Fibroblast of skin of left quadriceps (primary cell): ENCODE measurements at places on chromosomes 6 and 20.

- DNase-seq: no peak
Observed at GRCh38 chr20:6802227-6802626, 34.7 kb downstream of the BMP2 start.

GRCh38 chr20:22232473-22232872 lies 351.9 kb downstream of the FOXA2 start:
- DNase-seq: no peak

- DNase-seq: no peak
Observed at GRCh38 chr20:51154708-51155690, 132.1 kb upstream of the KCNG1 start.

DNA sequence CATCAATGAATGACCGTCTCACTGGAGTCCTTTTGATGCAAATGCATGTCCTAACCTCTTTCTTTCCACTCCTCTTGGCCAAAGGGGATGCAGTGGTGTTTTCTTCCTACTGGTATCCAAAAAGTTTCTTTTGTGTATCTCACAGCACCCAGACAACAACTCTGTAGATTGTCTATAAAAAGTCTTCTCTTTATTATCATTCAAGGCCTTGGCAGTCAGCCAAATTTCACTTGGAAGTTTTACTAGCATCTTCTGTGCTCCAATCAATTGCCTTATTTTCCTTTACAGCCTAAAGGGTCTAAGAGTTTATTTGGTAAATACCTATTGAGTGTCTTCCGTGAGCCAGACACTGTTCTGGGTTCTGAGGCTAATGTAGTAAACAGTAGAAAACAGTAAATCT lies 150.2 kb upstream of the RNF217 start:
- DNase-seq: no peak

- no peak for DNase-seq
Observed at GRCh38 chr20:25300496-25301170, 52.7 kb downstream of the PYGB start.

- DNase-seq: peak; percentile 35
Observed at GRCh38 chr6:142566628-142567396, 265.0 kb downstream of the ADGRG6 start.

DNA sequence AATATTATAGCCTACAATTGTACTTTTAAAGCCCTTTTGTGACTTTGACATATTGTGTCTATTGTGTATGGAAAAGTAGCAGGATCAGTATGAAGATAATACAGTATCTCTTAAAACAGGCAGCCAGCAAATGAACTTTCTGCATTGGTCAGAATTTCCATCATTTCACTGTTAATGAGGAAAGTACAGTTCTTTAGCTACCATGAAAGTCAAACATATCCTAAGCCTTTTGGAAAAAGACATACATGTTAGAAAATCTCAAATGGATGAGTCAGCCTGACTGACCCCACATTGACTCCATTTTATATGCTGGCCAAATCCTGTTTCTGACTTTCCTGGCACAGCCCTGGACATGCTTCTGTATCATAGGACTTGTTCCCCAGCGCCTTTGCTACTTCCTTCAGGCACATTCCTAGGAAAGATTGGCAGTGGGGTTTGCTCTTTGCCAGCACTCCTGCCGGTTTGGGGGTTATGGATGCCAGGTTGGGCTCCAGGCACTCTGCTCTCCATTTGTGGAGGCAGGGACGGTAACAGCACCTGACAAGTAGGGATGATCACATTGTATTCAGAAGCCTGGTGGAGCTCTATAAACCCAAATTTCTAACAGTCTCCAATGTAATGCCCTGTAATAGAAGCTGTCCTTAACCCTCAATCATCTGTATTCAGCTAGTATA lies 43.7 kb downstream of the TOP1 start:
- DNase-seq: peak; percentile 45

- no peak for DNase-seq
Observed at GRCh38 chr6:31120151-31120915, at the start of gene CDSN. Gene CDSN, minus strand, starts transcription at chr6:31120446. Its CDS starts 27 bp downstream, at chr6:31120419.

DNA sequence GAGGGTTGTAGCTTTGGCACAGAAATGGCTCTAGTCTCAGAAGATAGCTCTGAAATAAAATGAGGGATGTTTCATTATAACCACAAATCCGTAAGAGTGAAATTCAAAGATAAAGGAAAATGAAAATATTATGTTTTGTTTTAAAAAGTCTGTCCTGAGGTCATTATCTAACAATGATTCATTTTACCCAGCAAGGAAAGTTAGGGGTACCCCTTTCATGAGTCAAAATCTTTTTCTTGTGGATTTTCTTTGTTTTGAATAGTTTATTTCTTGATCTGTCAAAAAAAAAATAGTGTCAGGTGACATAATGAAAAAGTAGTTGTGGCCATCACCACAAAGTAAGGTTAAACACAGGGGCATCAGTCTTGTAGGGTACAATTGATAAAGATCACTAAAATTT lies 59.7 kb upstream of the MYB start:
- DNase-seq: no peak

- no peak for DNase-seq
Observed at GRCh38 chr6:149852180-149852579, 12.0 kb downstream of the LRP11 start.

- DNase-seq: no peak
Observed at GRCh38 chr20:18363708-18364107, 75.4 kb downstream of the ZNF133 start.

GRCh38 chr20:20606050-20606449 lies 106.4 kb downstream of the RALGAPA2 start:
- DNase-seq: no peak

DNA sequence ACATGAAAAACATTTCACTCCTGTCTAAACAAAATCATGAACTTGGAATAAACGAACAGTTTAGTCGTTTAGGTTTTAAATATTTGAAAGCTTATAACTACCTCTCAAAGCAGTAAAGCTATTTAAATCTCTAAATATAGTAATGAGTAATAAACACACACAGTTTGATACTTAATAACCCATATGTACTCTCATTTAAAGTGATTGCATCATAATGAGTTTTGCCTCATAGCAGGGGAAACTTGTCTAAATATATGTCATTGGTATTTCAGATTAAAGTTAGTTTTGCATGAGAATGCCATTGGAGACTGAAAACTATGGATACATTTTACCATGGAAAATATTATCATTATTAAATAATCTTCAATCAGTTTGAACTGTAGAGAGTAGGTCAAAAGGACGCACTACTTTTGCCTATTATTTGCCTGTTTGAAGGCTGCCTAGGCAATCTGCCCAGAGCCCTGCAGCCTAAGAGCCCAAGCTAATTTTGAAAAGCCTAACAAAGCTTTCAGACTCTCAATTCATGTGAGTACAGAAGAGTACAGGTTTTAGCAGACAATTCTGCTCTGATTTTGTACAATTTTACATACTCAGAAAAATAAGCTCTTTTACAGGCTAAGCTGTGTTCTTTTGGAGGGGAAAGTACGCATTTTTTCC lies 632.8 kb downstream of the HACE1 start:
- no peak for DNase-seq

- DNase-seq: no peak
Observed at GRCh38 chr6:54618572-54618971, 228.0 kb upstream of the FAM83B start.

GRCh38 chr6:24353861-24354260 lies 4.0 kb downstream of the DCDC2 start:
- no peak for DNase-seq

DNA sequence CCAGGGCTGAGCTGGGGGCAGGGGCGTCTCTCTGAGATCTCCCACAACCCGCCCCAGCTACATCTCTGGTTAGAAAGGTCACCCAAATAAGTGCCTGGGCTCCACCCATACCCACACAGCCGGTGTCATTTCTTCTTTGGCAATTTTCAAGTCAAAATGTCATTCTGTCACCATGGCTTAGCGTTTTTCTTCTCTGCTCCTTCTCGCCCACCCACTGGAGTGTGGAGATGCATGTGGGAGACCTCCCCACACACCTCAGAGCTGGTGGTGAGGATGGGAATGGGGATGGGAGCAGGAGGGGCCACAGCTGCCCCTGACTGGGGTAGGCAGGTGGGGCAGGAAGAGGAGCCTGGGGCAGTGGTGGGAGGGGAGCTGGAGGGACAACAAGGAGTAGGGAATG lies 63.1 kb downstream of the CPNE5 start:
- no peak for DNase-seq

- DNase-seq: no peak
Observed at GRCh38 chr6:37369321-37370201, 15.8 kb downstream of the RNF8 start.

DNA sequence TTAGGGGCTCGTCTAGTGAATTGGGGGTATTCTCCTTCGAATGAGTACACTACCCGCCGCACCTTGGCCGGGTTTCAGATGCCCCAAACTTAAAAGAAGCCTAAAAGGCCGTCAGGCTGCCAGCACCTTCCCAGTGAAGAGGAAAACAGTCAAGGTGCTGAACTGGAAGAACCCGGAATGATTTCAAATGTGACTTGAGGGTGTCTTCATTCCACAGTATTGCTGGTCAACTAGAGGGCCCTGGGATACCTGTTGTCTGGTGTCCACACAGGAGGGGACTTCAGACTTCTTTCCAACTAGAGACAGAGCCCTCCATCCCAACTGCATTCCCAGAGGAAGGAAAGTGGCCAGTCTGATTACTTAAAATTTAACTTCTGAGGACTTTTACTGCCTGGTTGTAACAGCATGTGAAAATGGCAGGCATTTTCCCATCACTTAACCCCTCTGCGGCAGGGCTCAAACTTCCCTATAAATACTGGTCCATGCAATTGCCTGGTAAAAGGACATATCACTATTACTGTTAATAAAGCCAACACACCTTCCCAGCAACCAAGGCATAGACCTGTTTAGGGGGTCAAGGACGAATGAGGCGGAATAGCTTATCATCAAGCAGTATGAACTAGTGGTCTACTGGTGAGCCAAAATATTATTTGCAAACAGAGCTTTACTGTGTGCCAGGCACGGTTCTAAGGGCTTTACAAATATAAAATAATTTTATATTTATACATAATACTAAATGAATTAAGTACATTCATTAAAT lies 651 bp upstream of the SAMHD1 start:
- DNase-seq: no peak

- no peak for DNase-seq
Observed at GRCh38 chr6:90610301-90610750, 23.5 kb upstream of the MAP3K7 start.

DNA sequence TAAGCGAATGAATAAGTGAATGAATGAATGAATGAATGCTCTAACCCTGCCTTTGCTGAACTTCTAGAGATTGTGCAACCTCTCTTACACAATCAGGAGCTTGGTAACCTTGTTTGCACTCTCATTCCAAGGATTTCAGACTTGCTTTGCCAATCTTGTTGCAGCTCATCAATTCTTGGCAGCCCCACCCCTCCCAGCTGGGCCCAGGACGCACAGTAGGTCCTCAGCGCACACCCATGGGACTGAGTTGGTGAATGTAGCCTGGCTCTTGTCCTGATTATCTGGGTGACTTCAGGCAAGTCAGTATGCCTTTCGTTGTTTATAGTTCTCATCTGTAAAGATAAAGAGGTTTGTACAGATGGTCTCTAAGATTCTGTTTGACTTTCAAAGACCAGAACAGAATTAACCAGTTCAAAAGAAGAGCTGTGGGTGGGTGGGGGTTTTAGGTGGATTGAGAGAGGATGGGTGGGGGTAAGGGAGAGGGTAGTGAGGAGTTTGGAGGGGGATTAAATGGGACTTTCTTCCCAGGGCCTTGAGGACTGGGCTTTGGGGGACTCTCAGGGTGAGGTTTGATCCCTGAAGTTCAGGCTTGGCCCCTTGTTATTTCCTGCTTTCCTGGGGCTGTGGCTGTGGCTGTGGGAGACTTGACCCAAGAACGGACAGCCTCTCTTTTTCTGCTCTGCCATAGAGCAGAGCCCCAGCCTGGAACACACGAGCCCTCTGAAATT lies 33.2 kb downstream of the VEGFA start:
- no peak for DNase-seq

- DNase-seq: no peak
Observed at GRCh38 chr20:24939036-24939435, 10.0 kb upstream of the CST7 start.

- DNase-seq: no peak
Observed at GRCh38 chr6:109893606-109894005, 84.5 kb upstream of the GPR6 start.

GRCh38 chr20:14543040-14543439 lies 205.6 kb upstream of the FLRT3 start:
- DNase-seq: no peak

DNA sequence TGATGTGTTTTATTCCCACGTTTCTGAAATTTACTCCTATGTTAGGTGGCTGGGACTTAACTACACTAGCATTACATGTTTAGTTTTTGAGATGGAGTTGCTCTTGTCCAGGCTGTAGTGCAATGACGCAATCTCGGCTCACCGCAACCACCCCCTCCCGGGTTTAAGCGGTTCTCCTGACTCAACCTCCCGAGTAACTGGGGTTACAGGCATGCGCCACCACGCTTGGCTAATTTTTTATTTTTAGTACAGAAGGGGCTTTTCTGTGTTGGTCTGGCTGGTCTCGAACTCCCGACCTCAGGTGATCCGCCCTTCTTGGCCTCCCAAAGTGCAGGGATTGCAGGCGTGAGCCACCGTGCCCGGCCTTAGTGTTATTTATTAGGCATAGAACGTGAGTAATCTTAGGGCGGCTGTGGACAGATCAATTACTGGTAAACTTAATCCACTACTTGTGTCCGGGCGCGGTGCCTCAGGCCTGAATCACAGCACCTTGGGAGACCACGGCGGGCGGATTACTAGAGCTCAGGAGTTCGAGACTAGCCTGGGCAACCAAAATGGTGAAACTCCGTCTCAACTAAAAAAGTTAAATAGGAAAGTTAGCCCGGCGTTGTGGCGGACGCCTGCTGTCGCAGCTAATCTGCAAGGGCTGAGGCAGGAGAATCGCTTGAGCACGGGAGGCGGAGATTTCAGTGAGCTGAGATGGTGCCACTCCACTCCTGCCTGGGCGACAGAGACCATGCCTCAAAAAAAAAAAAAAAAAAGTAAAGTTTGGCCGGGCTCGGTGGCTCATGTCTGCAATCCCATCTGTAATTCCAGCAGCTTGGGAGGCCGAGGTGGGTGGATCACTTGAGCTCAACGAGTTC lies 123.7 kb upstream of the BTN3A2 start:
- DNase-seq: no peak

DNA sequence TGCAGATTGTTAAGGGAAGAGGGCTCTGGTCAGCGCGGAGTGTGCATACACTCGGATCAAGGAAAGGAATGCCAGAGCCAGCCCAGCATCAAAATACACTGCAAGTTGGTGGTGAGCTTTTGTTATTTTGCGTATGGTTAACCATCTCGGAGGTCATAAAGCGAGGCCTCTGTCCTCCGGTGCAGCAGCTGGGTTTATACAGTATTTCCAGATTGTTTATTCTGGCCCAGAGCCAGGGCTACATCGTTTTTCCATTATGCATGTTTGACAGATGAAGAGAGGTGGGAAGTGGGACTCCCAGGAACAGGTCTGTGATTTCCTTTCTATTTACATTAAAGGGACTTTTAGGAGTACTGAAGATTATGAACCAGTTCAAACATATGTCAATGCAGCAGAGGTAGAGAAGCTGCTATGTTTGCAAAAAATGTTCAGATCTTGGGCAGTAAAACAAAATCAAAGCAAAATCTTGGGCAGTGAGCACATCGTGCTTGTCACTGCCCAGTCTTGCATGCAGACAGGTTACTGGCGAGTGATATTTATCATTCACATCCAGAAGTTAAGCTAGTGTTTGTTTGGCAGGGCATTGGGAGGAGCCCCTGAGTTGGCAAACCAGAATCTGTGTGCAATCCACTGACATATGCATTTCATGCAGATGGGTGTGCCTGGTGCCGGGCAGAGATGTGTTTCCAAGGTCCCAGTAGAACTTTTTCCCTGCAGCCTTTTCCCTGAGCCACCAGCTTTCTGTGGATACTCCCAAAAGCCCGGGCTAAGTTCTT lies 256.3 kb upstream of the TAB2 start:
- no peak for DNase-seq
